B cell (primary cell): ENCODE measurements at places on chromosomes 6 and 20. TPM values are rescaled to one million over a fixed set of nuclear protein-coding genes. Genes with fewer than 3 reads are reported as not detected.

DNA sequence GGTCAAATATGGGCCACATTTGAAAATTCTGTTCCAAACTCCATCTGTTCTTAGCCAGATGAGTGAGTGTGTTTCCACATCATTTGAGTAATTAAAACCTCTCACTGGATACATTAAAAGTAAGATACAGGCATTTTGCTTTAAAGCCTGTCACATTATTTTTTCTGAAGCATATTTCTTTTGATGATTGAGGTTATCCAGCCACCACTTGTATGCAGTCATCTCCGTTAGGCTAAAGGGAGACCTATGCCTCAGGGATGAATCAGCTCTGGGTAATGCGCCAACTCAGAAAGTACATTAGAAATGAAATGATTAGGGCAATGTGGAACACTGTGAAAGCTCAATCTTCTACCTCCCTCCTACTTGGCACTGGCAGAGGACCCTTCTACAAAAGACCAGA is 90.7 kb downstream of the SNAP25 start:
- DNase-seq: no peak

DNA sequence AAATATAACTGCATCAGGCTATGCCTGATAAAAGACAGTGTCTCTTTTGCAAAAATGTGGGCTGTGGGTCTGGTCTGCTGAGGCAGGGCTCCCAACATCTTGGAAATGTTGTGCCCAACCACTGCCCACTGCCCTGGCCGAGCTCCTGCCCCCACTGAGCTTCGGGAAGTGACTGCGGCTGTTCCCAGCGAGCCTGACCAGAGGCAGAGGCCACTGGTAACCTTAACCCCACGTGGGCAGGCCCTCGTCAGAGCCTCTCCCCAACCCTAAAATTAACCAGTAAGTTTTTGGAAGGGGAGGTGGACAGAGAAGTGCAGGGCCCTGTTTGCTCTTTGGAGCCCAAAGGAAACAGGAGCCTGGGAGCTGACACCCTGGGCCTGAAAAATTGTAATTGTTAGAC is 225.9 kb downstream of the MAFB start:
- no peak for DNase-seq

DNA sequence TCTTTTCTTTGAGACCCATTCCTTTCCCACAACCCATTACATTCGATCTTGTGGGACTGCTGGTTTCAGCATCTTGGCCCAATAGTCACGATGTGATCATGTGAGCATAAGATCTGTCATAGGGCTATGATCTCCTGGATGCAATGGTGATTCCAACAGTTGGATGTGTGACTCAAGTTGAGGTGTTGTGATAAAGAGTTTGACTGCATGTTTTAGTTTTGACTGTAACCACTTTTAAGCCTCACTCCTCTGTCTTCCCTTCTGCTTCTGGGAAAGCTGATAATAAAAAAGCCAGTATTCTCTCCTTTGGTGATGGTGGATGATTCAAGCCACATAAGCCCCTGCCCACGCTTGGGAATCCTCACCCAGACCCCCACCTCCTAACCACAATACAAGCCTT is 117.0 kb upstream of the ASCC3 start:
- no peak for DNase-seq

DNA sequence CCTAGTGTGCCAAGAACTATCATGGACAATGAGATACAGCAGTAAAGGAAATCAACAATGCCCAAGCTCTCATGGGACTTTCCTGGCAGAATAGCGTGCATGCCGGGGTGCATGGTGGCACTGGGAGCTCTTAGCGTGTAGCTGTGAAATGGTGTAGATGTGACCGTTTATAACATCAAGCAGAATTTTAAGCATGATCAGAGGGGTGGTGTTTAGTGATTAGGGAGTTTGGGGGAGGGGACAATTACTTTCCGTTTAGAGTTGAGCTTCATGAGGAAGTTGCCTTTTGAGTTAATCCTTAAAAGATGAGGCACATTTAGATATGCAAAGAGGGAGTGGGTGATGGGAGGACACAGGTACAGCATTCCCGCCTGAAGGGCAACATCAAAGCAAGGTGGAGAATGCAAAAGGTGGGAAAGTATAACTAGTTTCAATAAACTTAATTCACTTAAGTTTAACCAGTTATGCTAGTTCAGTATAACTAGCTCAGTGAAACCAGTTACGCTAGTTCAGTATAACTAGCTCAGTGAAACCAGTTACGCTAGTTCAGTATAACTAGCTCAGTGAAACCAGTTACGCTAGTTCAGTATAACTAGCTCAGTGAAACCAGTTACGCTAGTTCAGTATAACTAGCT is 661.6 kb downstream of the QKI start:
- no peak for DNase-seq

The TENT5A gene
- total RNA-seq: 9.4 and 11.1 TPM in 2 replicates

DNA sequence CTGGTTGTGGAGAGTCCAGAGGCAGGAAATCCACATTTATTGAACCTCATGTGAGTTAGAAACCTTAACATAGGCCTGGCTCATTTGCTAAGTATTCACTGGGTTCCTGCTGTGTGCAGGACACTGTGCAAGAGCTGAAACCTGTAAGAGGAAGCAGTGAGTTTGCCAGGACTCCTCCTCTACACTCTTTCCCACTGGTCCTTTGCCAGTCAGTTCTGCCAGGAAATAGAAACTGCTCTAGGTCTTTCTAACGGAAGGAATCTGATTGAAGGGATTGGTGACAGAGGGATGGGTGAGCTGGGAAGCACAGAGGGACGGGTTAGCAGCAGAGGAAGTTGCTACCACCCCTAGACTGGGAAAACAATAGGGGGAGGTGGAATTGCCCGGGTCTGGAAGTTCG is 234.2 kb upstream of the ECI2 start:
- DNase-seq: no peak

- DNase-seq: no peak
These were observed 246.9 kb upstream of the ZFP64 start for GRCh38 chr20:52438326-52438963.

The CD93 gene
- 0.10 and 0.12 TPM in 2 replicates for total RNA-seq

GRCh38 chr6:52603000-52603795 is 26.3 kb upstream of the TRAM2 start:
- DNase-seq: no peak

DNA sequence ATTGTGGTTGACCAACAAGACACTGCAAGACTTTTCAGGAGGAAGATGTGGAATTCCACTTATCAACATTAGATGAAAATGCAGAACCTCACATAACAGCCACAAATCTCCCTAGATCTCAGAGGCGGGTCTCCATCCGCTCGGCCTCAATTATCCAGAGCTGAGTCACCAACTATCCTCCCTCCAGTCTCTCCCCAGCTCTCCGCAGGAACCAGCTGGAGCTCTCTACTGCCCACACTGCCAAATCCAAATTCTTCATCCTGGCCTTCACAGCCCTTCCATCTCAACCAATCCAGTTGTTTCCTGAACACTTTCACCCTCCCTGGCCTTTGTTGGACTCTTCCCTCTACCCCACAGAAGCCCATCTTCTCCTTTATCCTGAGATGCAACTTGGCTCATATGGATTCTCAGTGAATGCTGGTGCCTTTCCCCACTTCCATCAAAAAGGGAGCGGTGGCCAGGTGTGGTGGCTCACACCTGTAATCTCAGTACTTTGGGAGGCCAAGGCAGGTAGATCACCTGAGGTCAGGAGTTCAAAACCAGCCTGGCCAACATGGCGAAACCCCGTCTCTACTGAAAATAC is 3.5 kb upstream of the TGIF2 start:
- DNase-seq: no peak

- DNase-seq: no peak
These were observed 92.0 kb downstream of the JAG1 start for GRCh38 chr20:10581823-10582222.

The KIAA1755 gene
- not detected in 2 replicates for total RNA-seq

DNA sequence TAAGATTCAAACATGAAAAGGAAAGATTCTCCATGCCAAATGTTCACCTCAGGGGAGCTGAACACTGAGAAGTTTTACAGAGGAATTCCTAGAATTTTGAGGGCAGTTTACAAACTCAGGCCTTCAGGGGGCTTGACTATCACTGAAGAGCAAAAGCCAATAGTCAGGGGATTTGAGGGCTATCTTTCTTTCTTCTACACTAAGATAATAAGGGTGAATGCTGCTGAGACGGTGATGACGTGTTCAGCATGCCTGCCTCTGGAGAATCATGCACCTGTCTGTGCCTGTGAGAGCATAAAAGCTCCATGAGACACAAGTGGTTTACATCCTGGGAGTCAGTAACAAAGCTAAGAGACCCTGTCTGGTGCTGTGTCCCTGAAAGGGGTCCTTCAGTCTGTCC is 1085.6 kb downstream of the KIF16B start:
- no peak for DNase-seq

The LINC00237 gene
- total RNA-seq: not detected in 2 replicates

The LRFN2 gene
- total RNA-seq: not detected in 2 replicates

The GPR6 gene
- not detected in 2 replicates for total RNA-seq

The NKAPL gene
- 0.52 and 0.66 TPM in 2 replicates for total RNA-seq

DNA sequence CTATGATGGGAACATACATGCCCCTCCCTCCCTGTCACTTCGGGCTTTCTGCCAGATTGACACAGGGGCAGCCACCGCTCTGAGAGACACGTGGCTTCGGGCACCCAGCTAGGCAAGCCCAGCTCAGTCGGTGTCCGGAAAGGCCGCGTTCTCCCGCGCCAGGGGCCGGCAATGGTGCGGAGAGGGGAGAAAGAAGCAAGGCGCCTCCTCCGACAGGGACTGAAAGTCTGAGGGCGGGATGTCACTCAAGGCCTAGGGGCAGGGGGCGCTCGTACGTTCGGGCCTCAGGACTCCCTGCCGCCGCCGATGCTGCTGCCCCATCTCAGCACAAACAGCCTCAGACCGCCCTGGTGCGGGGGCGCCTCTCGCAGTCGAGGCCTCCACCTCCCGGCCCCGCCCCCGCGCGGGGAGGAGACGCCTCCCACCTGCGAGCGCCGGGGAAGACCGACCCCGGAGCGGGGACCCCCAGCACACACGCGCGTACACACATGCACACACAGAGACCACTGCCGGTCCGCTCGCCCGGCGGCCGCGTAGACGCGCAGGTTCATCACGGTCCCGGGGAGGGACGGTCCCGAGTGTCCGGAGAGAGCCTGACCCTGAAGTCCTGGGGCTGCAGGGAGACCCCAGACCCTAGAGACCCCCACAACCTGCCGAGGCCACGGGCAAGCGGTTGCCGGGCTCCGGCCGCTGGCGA is 1.9 kb downstream of the GRM4 start:
- peak; percentile 66 for DNase-seq

The TBX18 gene
- total RNA-seq: not detected in 2 replicates
